Osteoblast (primary cell): ENCODE measurements at places on chromosomes 13 and 19. TPM values are rescaled to one million over a fixed set of nuclear protein-coding genes. Genes with fewer than 3 reads are reported as not detected.

DNA sequence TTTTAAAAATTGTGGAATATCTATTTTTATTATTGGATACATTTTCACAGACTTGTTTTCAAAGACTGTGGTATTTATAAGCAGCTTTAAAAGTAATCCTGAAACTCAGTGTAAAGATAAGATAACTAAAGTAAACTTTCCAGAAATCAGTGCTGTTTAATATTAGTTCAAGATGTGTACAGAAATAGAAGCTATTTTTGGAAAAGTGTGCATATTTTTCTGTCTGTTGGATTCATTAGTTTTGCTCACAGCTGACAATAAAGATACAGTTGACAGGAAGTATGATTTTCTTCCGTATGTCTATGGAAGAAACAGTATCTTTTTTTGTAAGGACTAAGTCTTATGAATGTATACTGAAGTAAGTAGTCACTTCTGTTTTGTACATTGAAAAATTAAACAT lies 85.9 kb downstream of the GJA3 start:
- DNase-seq = no peak
- H3K4me1 ChIP-seq = no peaks in the 10 kb centered on the region
- no peaks in the 10 kb centered on the region for H3K27me3 ChIP-seq
- no peak overlapping the region for H3K27ac ChIP-seq
- peaks cover 20% of the 10 kb centered on the region for H3K36me3 ChIP-seq

RUBCNL gene
- total RNA-seq = 6.5 and 7.4 TPM in 2 replicates

CEACAM20 gene
- total RNA-seq = not detected in 2 replicates

ZNF350 gene
- total RNA-seq = 11.5 and 13.8 TPM in 2 replicates

DNA sequence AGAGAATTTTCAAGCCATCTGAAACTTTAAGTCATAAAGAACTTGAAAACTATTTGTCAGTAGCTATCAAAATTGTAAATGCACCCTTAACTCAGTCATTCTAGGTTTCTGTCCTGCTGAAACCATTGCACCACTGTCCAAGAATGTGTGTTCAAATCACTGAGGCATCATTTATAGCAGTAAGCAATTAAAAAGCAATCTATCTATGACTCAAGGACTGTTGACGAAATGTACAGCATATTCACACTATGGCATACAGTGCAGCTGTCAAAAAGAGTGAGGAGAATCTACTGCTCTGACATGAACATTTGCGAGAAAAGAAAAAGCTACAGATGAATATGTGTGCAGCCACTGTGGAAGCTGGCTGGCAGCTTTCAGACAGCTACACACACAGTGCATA lies 71.2 kb downstream of the ING1 start:
- H3K27ac ChIP-seq = no peak overlapping the region
- no peaks in the 10 kb centered on the region for H3K36me3 ChIP-seq
- H3K4me1 ChIP-seq = no peaks in the 10 kb centered on the region
- no peak overlapping the region for H3K4me3 ChIP-seq

DNA sequence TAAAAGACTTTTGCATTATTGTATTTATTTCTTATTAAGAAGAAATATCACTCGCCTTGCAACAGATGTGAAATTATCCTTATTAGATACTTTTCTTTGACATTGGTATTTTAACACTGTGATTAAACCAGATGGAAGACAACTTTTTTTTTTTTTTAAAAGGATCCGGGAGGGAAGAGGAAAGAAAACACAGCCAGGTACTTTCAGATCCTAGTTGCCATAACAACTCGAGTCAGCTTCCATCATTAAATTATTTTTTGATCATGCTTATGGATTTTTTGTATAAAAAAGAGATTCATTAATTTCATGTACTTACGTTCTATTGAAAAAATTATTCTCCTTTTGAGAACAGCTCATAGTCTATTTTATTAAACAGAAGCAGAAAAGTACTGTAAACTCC lies 515.7 kb downstream of the TBC1D4 start:
- no peak overlapping the region for H3K4me3 ChIP-seq
- H3K27me3 ChIP-seq = no peaks in the 10 kb centered on the region
- H3K4me1 ChIP-seq = no peaks in the 10 kb centered on the region
- no peak for DNase-seq

- H3K4me1 ChIP-seq = peaks cover 6% of the 10 kb centered on the region
- peak; percentile 90 for DNase-seq
- peaks cover 13% of the 10 kb centered on the region for H3K27me3 ChIP-seq
- H3K27ac ChIP-seq = peak overlapping the region; percentile 5
- no peaks in the 10 kb centered on the region for H3K36me3 ChIP-seq
Observed at GRCh38 chr13:95564733-95565291, 12.3 kb downstream of the CLDN10 start.

TICAM1 gene
- total RNA-seq = 2.7 and 3.3 TPM in 2 replicates
